ENCODE measurements at places on chromosomes 12 and 14.

GRCh38 chr12:128583453-128583852 lies 240.3 kb downstream of the SLC15A4 start:
- DNase-seq, result no peak

GRCh38 chr12:49091056-49091835 lies 3.4 kb downstream of the DHH start:
- DNase-seq, result no peak

- no peak for DNase-seq
Observed at GRCh38 chr12:77339610-77340009, 274.2 kb upstream of the E2F7 start.

DNA sequence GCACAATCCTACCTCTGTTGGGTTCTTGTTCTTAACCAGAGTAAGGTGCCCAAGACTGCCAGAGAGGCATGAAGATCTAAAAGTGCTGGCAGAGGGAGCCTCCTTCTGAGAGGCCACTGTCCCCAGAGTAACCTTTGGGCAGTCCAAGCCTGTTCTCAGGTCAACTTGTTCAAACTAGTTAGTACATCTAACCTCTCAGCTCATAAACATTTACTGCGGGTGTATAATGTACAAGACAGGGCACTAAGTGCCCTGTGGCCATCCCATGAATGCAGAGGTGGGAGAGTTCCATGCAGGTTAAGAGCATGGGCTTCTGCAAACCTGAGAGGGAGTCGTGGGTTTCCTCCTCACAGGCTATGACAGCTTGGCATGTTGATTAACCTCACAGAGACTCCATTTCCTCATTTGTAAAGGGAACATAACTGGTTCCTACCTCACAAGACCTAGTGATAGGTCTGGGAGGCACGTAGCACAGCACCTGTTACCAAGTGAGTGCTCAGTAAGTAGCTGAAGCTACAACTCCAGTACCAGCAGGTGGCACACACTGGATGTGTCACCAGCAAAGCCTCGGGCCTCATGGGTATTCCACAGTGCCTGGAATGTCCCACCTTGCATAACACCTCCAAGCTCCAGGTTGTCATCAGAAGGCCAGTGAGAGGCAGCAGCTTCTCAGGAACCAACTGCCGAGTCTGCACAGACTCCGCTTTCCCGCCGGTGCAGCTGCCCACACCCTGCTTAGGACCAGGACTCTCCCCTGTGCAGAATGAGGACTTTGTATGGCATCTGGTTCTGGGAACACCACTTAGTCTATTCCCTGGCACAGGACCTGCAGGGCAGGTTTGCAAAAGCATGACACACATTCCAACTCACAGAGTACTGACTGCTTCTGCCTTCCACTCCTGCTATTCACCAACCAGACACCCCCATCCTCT lies 4.4 kb downstream of the VDR start:
- no peak for DNase-seq

- DNase-seq, result no peak
Observed at GRCh38 chr14:65098586-65098985, 3.7 kb downstream of the MAX start.

DNA sequence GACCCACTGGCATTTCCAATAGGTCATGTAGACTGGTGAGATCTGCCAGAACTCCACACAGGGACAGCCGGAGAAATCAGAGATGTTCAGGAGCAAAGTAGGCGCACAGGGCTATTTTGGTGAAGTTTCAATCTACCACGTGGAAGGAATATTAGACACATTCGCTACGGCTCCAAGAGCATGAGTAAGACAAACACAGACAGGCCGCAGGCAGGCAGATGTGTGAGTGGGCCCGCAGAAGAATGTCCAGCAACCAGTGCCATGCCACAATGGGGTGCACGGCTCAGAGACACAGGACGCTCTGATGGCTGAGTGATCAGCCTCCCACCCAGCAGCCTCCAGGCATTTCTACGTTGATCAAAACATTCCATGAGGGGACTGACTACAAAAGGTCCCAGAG lies 10.4 kb downstream of the SLC15A4 start:
- no peak for DNase-seq

DNA sequence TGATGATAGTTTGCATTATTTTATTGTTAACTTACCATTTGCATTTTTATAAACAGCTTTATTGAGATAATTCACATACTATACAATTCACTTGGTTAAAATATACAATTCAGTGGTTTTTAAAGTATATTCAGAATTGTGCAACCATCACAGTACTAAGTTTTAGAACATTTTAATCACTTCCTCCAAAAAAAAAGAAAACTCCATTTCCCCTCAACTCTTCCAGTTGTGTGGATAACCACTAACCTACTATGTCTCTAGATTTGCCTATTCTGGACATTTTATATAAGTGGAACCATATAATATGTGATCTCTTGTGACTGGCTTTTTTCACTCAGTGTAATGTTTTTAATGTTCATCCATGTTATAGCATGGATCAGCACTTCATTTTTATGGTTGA lies 41.3 kb downstream of the WNK1 start:
- DNase-seq, result no peak

DNA sequence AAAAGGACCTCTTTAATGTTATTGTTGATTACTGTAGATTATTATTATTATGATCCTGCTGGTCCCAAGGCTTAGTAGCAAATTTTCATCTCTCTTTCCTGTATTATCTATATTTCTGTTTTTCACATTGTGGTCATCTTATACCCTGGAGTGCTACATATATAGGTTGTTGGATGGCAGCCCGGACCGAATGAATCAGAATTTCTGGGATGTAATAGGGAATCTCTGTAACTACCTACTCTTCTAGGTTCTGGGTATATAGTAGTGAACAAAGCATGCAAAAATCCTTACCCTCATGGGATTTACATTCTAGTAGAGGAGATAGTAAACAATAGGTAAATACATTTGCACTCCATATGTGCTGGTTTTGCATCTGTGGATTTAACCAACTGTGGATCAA lies 31.4 kb downstream of the NUBPL start:
- DNase-seq, result no peak

GRCh38 chr12:84810611-84811010 lies 102.0 kb downstream of the SLC6A15 start:
- DNase-seq, result no peak

DNA sequence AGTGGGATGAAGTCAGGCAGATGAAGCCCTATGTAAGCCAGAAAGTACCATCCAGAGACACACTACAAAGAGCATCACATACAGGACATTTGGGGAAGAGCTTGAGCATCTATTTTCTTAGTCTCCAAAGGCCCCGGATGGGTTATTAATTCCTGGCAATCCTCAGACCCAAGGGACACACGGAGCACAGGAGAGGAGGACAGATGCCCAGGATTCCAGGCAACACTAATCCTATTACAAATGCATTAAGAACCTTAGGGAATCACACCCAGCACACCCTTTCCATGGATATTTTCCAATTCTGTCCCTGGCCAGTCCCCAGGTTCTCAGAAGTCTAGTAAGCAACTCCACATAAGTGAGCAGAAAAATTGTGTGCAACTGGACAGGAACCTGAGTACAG lies 65.9 kb downstream of the CMKLR1 start:
- DNase-seq, result no peak

GRCh38 chr12:45093051-45093450 lies 42.2 kb upstream of the DBX2 start:
- no peak for DNase-seq

- DNase-seq, result no peak
Observed at GRCh38 chr14:24037658-24038037, 14.2 kb upstream of the CARMIL3 start.

DNA sequence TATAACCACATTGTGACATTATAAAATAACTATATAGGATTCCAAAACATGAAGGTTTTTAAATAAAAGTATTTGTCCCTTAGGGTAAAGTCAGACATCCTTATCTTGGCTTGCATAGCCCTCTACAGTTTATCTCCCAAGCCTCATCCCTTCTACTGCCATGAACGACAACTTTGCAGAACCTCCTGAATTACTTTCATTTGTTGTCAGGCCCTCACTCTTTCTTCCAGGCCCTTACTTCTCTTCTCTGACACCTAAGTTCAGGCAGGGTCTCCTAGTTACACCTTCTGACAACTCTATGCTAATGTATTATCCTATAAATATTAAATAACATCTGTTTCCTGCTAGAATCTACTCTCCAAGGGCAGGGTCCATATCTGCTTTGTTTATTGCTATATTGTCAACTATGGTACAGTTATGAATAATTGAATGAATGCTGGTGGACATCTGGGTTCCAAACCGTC lies 115.7 kb upstream of the MDM1 start:
- DNase-seq, result no peak

- DNase-seq, result no peak
Observed at GRCh38 chr14:69666690-69667211, 55.4 kb downstream of the SUSD6 start.

GRCh38 chr12:124736115-124737039 lies 127.3 kb downstream of the SCARB1 start:
- no peak for DNase-seq

DNA sequence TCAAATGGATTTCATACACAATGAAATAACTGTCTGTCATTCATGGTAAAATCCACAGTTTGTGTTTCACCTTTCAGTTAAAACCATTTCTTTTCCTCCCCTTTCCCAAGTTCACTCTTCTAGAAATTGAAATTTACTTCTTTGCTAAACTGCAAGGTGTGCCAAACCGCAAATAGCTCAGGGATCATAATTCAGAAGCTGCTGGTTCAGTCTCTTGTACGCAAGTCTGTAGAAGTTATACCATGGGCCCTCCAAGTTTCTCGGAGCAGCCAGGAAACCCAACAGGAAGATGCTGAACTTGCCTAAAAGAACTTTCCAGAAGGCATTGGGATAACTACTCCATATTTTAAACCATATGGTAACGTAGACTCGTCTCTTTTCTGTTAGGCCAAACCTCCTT lies 268.9 kb downstream of the FLRT2 start:
- DNase-seq, result no peak

GRCh38 chr12:101552277-101552676 lies 42.5 kb upstream of the MYBPC1 start:
- DNase-seq, result no peak

GRCh38 chr12:85642288-85642687 lies 193.9 kb downstream of the RASSF9 start:
- DNase-seq, result no peak

- no peak for DNase-seq
Observed at GRCh38 chr12:42094277-42094676, 50.4 kb downstream of the GXYLT1 start.

DNA sequence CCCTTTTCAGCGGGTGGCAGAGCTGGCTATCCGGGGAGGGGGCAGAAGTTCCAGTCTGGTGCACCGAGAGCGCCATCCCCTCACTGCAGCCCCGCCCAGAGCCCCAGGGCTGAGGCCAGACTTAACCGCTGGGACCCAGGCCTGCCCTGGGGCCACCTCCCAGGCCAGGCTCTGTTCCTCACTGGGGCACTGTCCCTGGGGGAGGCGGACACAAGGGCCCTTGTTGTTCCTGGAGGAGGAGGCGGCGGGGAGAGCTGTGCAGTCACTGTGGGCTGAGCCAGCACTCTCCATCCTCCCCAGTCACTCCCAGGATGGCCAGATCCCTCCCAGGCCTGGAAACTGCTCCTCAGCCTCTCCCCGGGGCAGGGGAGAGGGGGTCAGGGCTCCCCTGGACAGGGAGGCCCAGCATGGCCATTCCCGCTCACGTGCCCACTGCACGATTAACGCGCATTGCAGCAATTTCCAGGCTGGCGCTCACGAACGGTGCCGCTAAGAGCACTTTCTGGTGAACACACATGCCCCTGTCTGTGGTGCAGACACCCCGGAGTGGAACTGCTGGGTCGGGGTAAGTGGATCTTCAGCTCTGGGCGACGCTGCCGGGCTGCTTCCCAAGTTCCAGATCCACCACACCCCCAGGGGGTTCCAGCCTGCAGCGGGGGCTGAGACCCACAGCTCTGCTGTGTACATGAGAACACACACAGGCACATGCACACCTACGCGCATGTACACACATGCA lies 89.8 kb upstream of the SFSWAP start:
- DNase-seq, result no peak

GRCh38 chr14:101780887-101781239 lies 19.4 kb downstream of the PPP2R5C start:
- no peak for DNase-seq

GRCh38 chr12:45944771-45945170 lies 45.6 kb downstream of the SCAF11 start:
- DNase-seq, result no peak

DNA sequence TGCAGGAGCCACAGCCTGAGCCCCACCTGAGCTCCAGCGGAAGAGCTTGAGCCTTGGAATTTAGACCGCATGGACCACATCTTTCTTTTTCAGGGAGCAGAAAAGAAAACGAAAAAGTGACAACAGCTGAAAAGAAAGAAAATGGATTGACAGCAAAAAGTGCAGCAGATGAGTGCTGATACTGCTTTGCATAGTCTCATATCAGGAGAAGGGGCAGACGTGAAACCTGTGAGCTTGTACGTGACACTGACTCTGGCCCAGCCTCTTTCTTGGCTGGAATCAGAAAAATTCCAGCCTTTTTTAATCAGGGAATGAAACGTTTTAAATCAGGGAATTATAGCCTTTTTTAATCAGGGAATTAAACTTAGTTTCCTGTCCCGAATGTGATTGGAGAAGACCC lies 1296.5 kb downstream of the TMEM121 start:
- DNase-seq, result no peak

- DNase-seq, result no peak
Observed at GRCh38 chr12:16096273-16096849, 181.1 kb downstream of the SLC15A5 start.

GRCh38 chr12:25377469-25378177 lies 126.9 kb upstream of the KRAS start:
- no peak for DNase-seq

GRCh38 chr14:54440476-54440872 lies 700 bp downstream of the CNIH1 start:
- no peak for DNase-seq

GRCh38 chr12:89451841-89452251 lies 72.8 kb downstream of the GALNT4 start:
- no peak for DNase-seq

- no peak for DNase-seq
Observed at GRCh38 chr12:22882559-22882958, 257.6 kb downstream of the ETNK1 start.
